Activated CD4-positive, alpha-beta T cell treated with anti-CD3 and anti-CD28 coated beads, Interleukin-2, amount 50 U/mL, for 4 hours (primary cell): ENCODE measurements at places on chromosomes 1 and 21.

GRCh38 chr1:93722081-93723031 is 40.7 kb upstream of the BCAR3 start:
- no peak for DNase-seq

- DNase-seq = no peak
Measured at GRCh38 chr21:38337793-38338192, 81.0 kb downstream of the KCNJ15 start.

- no peak for DNase-seq
Measured at GRCh38 chr21:44534688-44535087, 5.3 kb downstream of the KRTAP10-1 start.

DNA sequence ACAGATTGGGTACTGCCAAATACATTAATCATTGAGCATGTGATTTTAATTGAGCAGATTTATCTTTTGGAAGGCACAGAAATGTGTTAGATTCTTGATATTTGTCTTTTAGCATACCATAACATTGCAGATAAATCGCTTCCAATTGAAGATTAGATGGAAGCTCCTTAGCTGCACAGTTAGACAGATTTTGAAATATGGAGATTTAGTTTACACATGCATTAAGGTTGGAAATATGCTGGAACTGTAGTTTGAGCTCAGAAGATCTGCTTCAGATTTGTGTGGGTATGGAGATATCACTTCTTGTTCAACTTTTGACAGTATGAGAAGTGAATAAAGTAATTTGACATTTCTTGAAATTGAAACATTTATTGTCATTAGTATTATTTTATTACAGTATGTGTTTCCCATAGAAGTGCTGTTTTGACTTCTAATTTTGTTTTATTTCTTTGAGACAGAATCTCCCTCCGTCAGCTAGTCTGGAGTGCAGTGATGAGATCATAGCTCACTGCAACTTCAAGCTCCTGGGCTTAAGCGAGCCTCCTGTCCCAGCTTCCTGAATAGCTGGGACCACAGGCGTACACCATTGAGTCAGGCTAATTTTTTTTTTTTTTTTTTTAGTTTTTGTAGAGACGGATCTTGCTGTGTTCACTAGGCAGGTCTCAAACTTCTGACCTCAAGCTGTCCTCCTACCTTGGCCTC is 29.1 kb downstream of the THRAP3 start:
- DNase-seq = no peak

DNA sequence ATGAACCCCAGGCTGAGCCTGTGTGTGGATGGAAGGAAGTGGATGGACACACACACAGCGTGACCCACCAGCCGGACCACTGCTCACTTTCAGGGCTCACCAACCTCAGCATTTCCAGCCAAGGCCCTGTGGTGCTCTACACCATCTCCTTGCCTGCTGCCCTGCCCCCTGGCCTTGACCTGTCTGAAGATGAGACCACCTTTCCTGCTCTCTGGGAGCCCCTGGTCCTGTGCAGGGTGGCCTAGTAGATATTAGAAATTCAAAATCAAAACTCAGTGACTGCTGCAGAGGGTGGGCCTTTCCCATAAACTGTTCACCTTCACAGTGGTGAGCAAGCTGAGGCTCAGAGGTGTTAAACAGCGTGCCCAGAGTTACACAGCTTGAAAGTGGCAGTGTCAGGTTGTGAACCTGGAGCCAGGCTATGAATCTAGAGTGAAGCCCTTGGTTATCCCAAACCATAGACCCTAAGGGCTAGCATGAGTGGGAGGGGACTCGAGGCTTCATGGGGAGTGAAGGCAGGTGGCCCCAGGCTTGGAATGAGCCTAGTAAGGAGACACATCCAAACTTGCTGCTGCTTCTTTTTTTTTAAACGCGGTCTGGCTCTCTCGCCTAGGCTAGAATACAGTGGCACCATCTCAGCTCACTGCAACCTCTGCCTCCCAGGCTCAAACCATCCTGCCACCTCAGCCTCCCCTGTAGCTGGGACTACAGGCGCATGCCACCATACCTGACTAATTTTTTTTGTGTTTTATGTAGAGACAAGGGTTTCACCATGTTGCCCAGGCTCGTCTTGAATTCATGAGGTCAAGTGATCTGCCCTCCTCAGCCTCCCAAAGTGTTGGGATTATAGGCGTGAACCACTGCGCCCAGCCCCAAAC is 41.5 kb downstream of the MAN1C1 start:
- no peak for DNase-seq

DNA sequence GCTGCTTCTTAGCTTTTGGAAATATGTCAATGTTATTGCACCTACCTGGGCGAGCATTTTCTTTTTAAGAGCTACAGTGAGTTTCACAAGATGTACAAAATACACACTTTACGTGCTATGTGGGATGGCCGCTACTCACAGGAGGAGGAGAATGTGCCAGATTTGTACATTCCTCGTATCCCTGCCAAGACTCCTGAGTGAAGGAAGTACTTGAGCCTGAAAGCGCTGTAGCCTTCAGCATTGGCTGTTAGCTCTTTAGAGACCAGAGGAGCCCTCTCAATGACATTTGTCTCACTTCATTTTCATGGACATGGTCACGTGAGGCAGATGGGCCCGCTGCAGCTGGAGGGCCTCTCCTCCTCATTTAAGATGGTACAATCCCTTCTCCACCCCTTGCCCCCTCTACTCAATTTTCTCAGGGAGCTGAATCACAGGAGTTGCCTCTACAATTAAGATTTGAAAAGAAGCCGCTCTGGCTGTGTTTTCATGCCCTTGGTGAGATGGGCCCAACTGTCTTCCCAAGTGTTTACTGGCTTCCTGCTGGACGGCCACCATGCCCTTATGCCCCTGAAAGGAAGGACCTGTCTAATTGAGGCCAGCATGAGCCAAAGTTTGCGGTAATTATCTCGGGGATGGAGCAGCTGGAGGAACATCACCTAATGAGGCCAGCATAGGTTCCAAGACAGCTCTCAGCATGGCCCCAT is 442.6 kb downstream of the PRDM2 start:
- no peak for DNase-seq

- DNase-seq = no peak
Measured at GRCh38 chr1:5756434-5757186, 235.6 kb downstream of the NPHP4 start.

GRCh38 chr1:243718893-243719292 is 131.2 kb downstream of the AKT3 start:
- no peak for DNase-seq

DNA sequence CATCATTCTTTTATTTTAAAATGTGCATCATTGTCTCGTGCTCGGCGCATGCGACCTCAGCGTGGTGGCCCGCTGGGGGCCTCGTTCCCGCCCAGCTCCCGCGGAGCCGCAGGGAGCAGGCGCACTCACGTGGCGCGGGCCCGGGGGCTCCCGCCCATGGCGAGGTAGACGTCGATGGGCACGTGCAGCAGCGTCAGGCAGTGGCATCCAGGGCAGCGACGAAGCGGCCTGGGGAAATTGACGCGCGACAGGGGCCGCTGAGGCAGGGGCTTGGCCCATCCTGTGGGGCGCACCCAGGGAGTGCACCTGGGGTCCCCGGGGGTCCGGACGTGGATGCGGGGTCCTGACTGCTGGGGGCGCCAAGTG is 994 bp downstream of the FAM229A start:
- no peak for DNase-seq

DNA sequence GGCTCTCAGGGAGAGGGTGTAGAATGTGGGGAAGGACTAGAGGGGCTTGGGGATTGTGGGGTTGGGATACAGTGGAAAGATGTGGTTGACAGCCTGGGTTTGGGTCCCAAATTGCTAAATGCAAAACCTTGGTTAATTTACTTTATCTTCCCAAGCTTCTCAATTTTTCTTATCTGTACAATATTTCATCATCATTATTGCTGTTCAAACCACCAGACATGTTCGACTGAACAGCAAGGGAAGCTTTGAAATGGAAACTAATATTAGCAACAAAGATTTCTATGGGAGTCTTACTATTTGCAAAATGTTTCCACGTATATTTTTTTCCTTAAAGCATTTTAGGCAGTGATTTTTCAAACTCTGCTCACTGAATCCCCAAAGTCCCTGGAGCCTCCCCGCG is 67.0 kb upstream of the KAZN start:
- DNase-seq = no peak

- DNase-seq = no peak
Measured at GRCh38 chr21:38329162-38329561, 72.4 kb downstream of the KCNJ15 start.

GRCh38 chr1:61181067-61182038 is 99.0 kb downstream of the NFIA start:
- DNase-seq = no peak

- DNase-seq = no peak
Measured at GRCh38 chr1:159979257-159979656, 25.2 kb upstream of the SLAMF9 start.
